GM18507 (cell line): ENCODE measurements at places on chromosomes 6 and 20.

- DNase-seq: no peak
Observed at GRCh38 chr6:54980511-54981275, 134.1 kb downstream of the FAM83B start.

DNA sequence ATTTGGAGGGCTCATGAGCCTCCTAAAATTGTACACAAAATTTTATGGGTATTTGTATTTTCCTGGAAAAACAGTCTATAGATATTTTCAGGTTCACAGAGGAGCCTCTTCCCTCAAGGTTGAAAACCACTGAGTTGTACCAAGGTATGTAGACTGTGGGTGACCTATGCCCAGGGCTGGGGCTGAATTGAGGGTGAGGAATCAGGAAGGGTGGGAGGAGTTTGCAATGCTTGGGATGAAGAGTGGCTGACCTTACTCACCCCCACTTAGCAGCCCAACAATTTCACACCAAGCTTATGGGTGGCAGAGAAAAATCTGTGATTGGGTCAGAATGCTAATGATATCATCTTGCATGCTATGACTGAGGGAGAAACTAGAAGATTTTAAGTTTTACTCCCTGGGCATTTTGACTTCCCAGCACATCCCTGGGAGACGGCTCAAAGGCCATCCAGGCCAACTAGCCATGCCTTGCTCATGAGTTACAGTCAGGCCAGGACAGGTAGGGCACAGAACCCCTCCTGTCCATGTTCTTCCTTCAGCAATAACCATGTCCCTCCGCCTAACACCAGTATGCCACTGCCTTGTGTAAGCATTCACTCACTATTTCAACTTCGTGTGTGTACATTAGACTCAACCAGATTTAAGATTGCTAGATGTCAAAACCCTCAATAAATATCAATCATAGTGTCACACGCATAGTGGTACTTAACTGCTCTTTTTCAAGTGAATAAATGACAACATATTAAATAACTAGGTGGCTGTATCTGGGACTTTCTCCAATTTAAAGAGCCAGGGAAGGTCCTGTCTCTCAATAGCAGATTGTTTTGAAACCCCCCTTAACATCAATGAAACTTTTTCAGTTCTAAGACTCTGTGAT lies 16.6 kb downstream of the ADTRP start:
- no peak for DNase-seq

- no peak for DNase-seq
Observed at GRCh38 chr6:22113026-22113766, 183.6 kb downstream of the PRL start.

- no peak for DNase-seq
Observed at GRCh38 chr6:114315831-114316595, 26.8 kb downstream of the HS3ST5 start.

DNA sequence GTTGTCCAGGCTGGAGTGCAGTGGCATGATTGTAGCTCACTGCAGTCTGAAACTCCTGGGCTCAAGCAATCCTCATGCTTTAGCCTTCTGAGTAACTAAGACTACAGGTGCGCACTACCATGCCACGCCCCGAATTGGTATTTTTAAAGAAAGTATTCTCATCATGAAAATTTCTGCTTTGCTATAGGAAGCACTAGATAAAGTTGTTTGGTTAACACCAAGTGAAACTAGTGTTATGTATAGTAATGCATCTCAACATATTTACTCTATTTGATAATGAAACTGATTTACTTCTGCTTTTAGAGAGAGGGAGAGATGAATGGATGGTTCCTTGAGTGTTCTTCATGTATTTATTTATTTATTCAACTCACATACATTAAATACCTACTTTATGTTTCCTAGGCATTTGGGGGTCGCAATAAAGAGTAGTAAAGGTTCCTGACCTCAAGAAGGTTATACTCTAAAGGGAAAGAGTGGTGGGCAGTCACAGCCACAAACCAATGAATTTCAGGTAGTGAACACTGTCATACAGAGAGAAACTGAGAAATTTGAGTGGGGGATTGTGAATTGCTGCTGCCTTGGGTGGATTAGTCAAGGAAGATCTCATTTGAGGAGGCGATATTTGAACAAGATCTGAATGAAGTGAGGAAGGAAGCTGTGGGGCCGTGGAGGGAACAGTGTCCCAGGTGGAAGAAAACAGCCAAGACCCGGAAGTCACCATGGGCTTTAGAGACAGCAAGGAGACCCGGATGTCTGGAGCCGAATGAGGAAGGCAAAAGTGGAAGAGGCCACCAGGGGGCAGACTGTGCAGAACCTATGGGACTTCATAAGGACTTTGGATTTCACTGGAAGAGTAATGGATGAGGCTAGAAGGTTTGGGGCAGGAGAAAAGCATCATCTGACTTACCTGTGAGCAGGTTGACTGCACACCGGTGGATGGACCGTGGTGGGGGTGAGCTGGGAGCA lies 185.6 kb downstream of the TSHZ2 start:
- peak; percentile 7 for DNase-seq

DNA sequence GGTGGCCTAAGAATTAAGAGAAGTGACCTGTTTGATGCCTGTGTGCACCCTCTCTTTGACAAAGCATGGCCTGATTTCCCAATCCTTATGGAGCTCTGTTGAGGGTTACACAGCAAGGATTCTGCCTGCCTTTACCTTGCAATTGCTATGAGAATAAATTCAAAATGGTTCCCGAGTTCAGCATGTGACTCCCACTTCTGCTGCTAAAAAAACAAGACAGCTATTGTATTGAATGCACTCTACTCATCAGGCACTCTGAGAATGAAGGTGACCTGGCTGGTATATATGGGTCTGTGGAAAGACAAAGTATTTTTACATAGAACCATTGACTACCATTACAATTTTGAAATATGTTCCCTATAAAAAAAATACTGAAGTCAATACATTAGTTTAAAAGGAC lies 190.3 kb downstream of the ATXN1 start:
- no peak for DNase-seq

DNA sequence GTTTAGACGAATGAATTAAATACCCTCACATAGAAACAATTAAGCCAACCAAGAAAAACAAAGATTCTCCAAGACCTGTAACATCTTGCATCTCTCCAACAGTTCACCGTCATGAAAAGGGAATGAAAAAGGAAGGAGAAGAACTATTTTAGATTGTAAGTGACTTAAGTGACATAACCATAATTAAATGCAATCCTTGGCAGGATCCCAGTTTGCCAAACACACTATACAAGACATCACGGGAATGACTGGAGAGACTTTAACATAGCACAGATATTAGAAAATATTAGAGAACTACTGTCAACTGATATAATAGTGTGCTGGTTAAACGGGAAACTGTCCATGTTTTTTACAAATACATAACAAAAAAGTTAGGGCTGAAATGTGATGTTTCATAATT lies 22.2 kb downstream of the EPB41L2 start:
- DNase-seq: no peak
